ENCODE measurements at places on chromosomes 5 and 9.

- DNase-seq: no peak
These were observed 22.1 kb upstream of the GALNT10 start for GRCh38 chr5:154168395-154168794.

DNA sequence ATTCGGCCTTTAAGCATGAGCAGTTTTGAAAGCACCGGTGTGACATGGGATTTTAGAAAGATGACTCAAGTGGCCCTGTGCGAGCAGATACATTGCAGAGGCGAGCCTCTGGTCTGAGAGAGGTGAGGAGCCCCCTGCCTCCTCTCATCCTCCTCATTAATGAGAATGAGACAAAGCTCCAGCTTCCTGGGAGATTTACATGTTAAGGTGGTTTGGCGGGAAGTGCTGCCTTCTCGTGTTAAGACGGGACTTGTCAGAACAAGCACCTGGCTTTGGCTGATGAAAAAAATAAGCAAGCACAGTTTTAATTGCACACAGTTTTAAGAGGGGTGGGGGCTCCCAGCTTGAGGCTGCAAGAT is 68.1 kb downstream of the ACTL7B start:
- DNase-seq: no peak

- DNase-seq: no peak
These were observed 78.0 kb downstream of the GABRA1 start for GRCh38 chr5:161925960-161926359.

- DNase-seq: no peak
These were observed 34.9 kb upstream of the BASP1 start for GRCh38 chr5:17182494-17182893.

DNA sequence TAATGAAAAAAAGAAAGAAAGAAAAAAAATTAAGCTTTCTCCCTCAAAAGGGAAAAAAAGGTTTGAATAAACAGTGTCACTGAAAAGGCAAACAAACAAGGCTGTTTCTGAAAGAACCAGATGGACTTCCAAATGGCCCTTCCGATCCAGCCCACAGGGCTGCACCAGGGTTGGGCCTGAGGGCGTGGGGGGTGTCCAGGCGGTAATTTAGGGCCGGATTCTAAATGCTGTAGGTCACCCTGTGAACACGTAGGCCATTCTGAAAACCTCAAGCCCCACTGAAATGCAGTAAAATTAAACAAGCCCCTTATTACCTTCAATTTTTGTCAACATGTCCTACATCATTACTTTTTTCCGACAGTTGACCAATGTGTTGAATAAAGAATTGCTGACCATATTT is 132.1 kb downstream of the HSD17B3 start:
- DNase-seq: no peak

GRCh38 chr5:1853531-1853930 is 29.2 kb downstream of the IRX4 start:
- DNase-seq: no peak

- peak; percentile 29 for DNase-seq
These were observed 55.6 kb upstream of the COL5A1 start for GRCh38 chr9:134585746-134586706.

GRCh38 chr5:33470544-33470943 is 29.8 kb downstream of the TARS1 start:
- no peak for DNase-seq

DNA sequence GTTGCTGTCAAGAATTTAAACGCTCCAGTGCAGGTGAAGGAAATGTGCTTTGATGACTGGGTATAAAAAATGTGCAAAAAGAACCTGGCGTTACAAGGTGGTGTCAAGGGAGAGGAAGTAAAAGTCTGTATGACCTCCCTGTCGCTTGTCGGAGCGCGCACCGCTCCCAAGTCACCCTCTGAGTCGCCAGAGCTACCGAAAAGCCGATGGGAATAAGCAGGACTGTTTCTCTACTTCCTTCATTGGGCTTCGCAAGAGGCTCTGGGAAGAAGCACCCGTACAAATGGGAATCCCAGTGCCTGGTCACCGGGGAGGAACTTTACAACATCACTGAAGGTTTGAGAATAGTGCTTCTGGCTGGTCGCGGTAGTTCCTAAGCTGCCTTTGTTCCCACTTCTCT is 1.3 kb upstream of the DMRT2 start:
- DNase-seq: no peak

- peak; percentile 81 for DNase-seq
These were observed at the start of gene AQP3 for GRCh38 chr9:33446946-33447798. AQP3 (minus strand) TSS chr9:33447593; CDS start chr9:33447530, 63 bp downstream.

GRCh38 chr5:168528521-168529373 is at the start of gene FBLL1:
FBLL1 (plus strand) TSS chr5:168529305; CDS start chr5:168529505, 200 bp downstream.
- peak; percentile 66 for DNase-seq

DNA sequence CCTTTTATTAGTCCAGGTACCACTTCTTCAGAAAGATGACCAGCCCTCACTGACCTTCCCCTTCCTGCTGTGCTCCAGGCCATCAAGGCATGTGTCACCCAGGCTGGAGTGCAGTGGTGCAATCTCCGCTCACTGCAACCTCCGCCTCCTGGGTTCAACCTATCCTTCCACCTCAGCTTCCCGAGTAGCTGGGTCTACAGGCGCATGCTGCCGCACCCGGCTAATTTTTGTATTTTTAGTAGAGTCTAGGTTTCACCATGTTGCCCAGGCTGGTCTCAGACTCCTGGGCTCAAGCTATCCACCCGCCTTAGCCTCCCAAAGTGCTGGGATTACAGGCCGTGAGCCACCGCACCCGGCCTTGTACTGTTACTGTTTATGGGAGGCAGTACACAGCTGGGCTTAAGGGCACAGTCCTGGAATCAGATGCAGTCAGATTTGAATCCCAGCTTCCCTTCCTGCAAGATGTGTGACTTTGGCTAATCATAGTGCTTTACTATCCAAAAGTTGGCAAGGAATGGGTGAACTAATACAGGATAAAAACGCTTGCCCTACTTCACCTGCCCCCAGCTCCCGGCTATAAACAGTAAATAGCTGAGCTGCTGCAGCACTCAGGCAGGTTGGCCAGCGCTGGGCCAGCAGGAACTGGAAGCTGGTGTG is 483 bp upstream of the EIF4EBP3 start:
- DNase-seq: no peak

Measured in activated CD8-positive, alpha-beta memory T cell treated with anti-CD3 and anti-CD28 coated beads, Interleukin-2, amount 50 U/mL, for 48 hours (primary cell).